ENCODE measurements at places on chromosomes 16 and 17.

DNA sequence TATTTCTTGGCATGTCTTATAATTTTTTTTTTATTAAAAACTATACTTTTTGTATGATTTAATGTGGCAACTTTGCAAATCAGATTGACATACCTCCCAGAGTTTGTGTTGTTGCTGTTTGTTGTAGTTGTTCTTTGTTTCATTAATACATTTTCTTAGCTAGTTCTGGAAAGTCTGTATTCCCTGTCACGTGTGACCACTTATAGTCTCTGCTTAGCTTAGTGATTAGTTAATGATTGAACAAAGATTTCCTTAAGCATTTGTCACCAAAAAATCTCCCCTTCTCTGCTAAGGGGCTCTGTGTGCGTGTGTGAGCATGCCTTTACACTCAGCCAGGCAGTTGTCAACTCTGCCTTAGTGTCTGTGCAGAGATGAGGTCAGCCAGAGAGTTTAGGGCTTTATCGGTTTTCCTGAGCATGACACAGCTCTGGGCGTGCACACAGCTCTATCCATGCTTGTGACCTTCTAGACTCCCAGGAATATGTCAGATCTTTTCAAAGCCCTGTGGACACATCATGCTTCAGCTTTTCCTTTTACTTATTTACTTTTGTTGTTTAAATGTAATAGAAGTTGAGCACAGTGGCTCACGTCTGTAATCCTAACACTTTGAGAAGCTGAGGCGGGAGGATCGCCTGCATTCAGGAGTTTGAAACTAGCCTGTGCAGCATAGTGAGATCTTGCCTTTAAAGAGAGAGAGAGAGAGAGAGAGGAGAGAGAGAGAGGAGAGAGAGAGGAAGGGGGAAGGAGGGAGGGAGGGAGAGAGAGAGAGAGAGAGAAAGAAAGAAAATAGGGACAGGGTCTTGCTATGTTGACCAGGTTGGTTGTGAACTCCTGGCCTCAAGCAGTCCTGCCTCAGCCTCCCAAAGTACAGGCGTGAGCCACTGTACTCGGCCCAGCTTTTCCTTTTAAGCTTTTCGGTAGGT is 21.9 kb downstream of the DNAI2 start:
- no peak for DNase-seq

DNA sequence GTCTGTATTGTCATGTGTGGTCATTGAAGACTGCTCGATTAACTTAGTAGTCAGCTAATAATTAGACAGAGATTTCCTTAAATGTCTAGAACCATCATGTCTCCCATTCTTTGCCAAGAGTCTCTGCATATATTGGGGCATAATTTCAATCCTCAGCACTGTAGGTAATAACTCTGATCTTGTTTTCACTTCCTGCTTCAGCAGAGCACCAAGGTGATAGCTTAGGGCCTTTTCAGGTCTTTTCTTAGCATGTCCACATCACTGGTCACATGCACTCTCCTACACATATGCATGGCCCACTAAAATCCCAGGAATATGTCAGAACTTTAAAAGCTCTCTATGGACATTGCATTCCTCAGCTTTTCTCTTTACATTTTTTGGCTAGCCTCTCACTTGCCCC is 110.3 kb upstream of the NACA2 start:
- no peak for DNase-seq

GRCh38 chr16:53503991-53504663 is 1.1 kb upstream of the AKTIP start:
- DNase-seq: peak; percentile 65

DNA sequence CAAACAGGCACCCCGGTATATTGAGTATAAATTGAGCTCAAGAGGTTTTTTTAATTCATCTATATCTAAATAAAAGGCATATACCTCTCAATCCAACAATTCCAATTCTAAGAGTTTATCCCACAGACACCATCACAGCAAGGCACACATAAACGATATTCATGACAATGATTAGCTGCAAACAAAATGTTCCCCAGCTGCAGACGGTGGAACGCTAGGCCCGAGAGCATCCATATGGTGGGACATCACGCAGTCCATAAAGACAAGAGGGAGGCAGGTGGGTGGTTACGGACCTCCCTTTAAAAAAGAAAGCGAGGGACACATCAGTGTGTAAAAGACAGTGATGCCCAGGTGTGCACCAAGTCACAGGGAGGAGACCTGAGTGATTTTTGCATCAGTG is 28.1 kb downstream of the MEAK7 start:
- DNase-seq: peak; percentile 1

DNA sequence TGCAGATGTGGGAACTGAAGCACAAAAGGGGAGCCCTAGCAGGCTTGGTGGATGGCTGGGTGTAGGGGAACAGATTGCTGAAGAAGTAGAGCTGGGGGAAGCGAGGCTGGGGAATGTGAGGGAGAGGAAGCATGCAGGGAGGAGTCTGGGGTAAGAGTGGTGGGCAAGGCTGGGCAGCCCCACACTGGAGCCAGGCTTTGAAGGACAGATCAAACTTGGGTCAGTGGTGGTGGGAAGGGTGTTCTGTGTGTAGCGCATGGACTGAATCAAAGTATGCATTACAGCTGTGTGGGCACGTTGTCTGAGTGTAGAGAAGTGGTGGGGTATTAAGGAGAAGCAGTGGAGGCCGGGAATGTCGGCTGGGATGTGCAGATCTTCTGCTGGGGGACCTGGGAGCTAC is 116.0 kb downstream of the CYLD start:
- no peak for DNase-seq

Measured in activated CD8-positive, alpha-beta memory T cell treated with anti-CD3 and anti-CD28 coated beads, Interleukin-2, amount 50 U/mL, for 48 hours (primary cell).